ENCODE measurements at places on chromosomes 2 and 18.

DNA sequence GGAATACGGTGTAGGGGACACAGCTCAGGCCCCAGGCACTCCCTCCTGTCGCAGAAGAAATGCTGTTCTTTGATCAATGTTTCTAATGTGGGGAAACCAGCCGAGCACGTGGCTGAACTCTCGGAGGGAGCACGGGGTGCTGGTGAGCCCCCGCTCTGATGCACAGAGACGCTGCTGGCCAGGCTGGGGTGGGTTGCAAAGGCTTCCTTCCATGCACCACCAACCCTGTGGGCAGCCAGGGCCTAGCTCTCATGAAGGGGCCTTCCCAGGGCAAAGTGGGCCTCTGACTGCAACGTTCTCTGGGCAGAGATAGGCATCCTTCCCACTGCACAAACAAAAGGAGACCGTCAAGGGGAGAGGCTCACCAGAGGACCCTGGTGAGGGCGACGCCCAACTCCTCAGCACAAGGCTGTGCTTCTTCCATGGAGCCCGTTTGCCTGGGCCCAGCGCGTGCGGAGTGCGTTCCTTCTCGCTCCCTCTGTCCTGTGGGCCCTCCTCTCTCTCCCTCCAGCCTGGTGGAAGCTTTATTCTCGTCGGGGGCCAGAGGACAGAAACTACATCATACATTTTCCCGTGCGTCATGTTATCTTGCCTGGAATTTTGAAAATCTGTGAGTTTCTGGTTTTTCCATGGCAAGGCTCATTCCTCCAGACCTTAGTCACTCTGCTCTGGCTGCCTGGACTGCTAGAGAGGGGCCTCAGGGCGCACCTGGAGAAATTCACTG, 61.1 kb upstream of the SP3 start:
- no peak for DNase-seq

- no peak for DNase-seq
These were observed 4.3 kb downstream of the EPHA4 start for GRCh38 chr2:221567809-221568208.

DNA sequence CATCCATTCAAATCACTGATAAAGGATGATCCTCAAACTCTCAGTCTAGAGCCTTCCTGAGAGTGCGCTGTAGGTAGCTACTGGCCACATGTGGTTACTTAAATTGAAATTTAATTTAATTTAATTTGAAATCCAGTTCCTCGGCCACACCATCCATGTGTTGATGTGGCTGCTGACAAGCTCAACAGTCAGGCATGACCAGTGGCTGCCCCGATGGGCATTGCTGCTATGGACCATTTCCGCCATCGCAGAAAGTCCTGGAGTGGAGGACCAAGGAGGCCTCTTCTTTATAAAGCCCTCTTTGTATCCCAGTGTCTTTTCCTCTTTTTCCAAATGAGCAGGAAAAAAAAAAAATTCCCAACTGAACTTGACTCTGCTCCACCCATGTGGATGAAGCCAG, 100.6 kb downstream of the HDAC4 start:
- no peak for DNase-seq

GRCh38 chr18:22552899-22553460, 135.3 kb upstream of the CTAGE1 start:
- no peak for DNase-seq

GRCh38 chr2:130850788-130851623, 14.3 kb downstream of the ARHGEF4 start:
- no peak for DNase-seq

- no peak for DNase-seq
These were observed 3.8 kb downstream of the PPP1CB start for GRCh38 chr2:28755421-28755820.

DNA sequence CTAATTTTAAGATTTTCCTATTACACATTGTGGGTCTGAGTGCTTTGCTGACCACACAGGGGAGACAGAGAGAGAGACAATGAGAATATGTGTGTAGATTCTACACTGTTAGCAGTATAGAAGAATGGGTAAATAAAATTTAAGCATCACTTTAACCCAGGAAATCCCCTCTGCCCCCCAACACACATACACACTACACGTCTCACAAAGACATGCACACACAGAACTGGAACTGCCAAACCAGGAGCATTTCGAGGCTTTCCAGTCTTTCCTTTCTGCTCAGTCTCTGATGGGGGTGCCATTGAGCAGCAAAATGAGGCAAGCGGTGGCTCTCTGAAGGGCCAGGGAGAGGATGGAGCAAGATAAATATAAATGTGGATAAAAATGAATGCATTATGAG, 2.5 kb downstream of the MERTK start:
- no peak for DNase-seq

DNA sequence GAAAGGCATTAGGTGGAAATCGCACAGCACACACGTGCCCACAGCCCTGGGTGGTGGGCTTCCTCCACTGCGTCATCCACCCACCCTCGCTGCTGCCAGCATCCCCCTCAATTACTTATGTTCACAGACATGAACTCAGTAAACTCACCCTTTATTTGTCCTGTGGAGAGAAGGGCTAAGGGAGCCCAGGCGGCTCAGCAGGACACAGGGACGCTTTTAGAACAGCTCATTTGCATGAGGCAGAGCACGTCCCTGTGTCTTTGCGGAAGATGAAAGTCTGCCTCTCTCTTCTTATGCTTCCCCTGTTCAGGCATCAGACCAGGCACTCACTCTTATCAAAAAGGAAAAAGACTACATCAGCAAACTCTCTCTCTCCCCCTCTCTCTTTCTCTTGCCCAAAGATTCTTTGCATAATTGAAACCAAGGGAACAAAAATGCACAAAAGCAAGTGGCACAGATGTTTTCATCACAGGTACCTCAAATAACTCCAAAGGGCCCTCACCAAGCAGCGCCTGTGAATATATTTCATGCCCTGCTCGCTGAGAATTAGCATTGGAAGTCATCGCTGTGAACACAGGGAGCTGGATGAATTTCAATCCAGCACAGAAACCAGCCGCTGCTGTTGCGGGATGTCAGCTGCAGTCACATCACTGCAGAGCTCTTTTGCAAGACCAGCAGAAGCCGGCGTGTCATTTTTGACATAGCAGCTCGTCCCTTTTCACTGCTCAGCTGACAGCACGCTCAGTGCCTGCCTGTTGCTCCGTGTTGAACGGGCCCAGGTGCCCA, 376.3 kb upstream of the MYT1L start:
- no peak for DNase-seq

DNA sequence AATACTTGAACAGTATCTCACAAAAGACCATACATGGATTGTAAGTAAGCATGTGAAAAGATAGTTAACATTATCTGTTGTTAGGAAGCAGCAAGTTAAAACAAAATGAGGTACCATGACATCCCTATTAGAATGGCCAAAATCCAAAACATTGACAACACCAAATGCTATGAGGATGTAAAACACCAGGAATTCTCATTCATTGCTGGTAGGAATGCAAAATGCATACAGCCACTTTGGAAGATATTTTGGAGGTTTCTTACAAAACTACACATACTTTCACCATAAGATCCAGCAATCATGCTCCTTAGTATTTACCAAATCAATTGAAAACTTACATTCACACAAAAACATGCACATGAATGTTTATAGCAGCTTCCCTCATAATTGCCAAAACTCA, 30.9 kb upstream of the ICOS start:
- no peak for DNase-seq

GRCh38 chr2:236946871-236947270, 138.8 kb upstream of the COPS8 start:
- no peak for DNase-seq

- no peak for DNase-seq
These were observed 1231.2 kb upstream of the ZEB2 start for GRCh38 chr2:145751155-145751554.
